Peyer's patch (tissue), 4 donors: ENCODE measurements at places on chromosomes 6 and 20. TPM values are rescaled to one million over a fixed set of nuclear protein-coding genes. Genes with fewer than 3 reads are reported as not detected.

The C6orf15 gene
- not detected for total RNA-seq

The STXBP5 gene
- total RNA-seq = 78.4 TPM

The TNNC2 gene
- total RNA-seq = 3.5 TPM

The ETV7 gene
- 12.1 TPM for total RNA-seq

The PI16 gene
- total RNA-seq = 6.2 TPM

The GABRR1 gene
- not detected for total RNA-seq

The CD93 gene
- 8.7 TPM for total RNA-seq

The DSP gene
- total RNA-seq = 211 TPM

The PI3 gene
- total RNA-seq = 70.2 TPM

The SRMS gene
- not detected for total RNA-seq

The GSTA2 gene
- 92.2 TPM for total RNA-seq

The SPATS1 gene
- not detected for total RNA-seq

The GHRH gene
- not detected for total RNA-seq

The ZNF311 gene
- 1.4 TPM for total RNA-seq

The LBP gene
- not detected for total RNA-seq

The PTCRA gene
- total RNA-seq = not detected

The CRISP2 gene
- not detected for total RNA-seq

The COL9A1 gene
- not detected for total RNA-seq

The SYNDIG1 gene
- total RNA-seq = not detected

The TCF21 gene
- 3.0 TPM for total RNA-seq

The C20orf204 gene
- total RNA-seq = 1.3 TPM

The MUC21 gene
- total RNA-seq = not detected

The BMP6 gene
- total RNA-seq = 2.7 TPM

The KCNK16 gene
- not detected for total RNA-seq

The GNL1 gene
- 40.4 TPM for total RNA-seq

The HLA-DOA gene
- total RNA-seq = 0.95 TPM
